Activated CD4-positive, CD25-positive, alpha-beta regulatory T cell (primary cell): ENCODE measurements at places on chromosomes 4 and X.

GRCh38 chr4:31687717-31688342 lies 967.7 kb downstream of the PCDH7 start:
- DNase-seq = no peak

GRCh38 chr4:140342620-140343019 lies 30.8 kb upstream of the SCOC start:
- DNase-seq = no peak

- no peak for DNase-seq
These were observed 45.3 kb upstream of the BDH2 start for GRCh38 chr4:103144926-103145325.

DNA sequence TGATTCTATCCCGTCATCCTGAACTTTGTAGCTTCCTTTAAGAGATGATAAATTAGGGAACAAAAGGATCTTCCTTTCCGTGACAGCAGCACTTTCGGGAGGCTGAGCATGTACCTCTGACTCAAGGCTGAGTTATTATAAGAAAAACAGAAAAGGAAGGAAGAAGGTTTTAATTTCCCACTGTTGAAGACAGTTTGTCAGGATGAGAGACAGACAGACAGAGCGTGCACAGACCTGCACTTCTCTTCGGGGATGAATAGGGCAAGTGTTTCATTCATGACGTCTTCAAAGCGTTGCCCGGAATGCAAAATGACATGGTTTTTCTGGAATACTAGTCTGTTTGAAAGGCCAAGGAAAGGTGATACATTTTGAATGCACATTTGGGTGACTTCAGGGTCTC lies 405.3 kb upstream of the FAT1 start:
- DNase-seq = no peak

GRCh38 chr4:16916031-16916430 lies 17.6 kb upstream of the LDB2 start:
- no peak for DNase-seq

DNA sequence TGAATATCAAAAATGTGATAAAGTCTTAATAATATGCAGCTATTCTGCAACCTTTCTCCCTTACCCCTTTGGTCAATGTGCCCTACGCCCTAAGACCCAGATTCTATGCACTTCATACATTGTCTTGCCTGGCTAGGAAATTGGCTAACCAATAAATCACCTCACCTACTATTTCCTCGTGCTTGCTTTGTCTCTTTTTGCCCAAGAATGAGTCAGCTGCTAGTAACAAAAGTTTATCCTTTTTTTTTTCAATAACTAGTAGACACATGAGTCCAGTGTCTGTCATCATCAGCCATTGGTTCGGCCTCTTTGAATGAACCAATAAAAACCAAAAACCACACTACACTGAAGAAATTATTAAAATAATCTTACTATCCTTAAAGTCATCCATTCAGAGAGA lies 387.1 kb downstream of the PPP3CA start:
- DNase-seq = no peak

DNA sequence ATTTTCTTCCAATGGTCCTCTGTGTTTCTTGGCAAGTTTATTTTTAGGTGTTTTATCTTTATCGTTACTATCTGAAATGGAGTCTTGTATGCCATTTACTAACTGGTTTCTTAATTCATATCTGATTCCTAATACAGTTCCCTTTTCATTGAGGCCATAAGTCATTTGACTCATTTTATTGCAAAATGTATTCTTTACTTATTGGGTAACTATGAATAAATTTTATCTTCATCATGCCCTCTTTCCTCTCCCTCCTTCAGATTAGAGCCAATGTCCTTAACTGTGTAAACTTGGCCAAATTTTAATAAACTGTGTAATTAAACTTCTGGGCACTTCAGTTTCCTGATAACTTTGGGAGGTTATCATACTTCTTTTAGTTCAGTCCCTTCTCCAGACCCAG lies 19.3 kb upstream of the MSMO1 start:
- no peak for DNase-seq

DNA sequence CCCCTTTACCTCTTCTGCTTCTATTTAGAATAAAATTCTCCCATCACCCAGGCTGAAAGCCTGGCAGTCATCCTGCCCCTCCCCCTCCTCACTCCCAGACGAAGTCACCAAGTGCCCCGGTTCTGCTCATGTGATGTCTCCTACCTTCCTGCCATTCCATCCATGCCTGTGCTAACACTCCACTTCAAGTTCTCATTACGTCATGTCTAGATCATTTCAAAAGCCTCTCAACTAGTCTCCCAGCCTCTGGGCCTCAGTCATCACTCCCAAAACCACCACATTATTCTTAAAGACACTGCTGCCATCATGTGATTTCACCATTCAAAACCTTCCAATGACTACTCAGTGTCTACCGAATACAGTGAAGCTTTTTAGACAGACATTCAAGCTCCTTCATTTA lies 17.2 kb upstream of the HOPX start:
- DNase-seq = no peak

DNA sequence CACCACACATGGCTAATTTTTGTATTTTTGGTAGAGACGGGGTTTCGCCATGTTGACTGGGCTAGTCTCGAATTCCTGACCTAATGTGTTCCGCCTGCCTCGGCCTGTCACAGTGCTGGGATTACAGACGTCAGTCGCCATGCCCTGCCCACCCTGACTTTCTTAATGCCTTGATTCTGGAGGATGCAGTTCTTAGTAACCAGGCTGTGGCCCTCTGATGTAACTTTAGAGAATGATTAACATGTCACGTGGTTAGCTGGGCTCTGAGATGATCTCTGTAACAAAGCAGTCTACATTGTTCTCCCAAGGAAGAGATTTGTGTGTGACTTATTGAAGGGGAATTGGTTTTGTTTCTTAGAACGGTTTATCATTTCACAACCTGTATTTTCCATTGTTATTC lies 30.6 kb downstream of the ANK2 start:
- DNase-seq = no peak

GRCh38 chrX:38151441-38151840 lies 69.2 kb downstream of the SRPX start:
- DNase-seq = no peak

DNA sequence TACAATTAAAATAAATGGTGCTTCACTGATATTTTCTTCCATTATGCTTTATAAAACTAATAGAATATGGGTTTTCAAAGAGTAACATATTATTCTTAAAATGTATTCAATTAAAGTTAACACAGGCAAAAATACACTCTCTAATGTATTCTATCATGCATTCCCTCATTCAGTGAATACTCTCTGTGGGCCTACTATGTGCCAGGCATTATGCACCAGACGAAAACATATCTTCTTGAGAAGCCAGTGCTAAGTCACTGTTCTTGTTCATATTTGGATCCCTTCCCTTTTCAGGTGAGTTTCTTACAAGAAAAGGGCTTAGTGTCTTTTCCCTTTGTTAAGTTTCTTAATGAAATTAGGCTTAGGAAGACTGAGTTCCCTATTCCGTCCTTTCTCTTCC lies 58.1 kb downstream of the NAF1 start:
- no peak for DNase-seq

DNA sequence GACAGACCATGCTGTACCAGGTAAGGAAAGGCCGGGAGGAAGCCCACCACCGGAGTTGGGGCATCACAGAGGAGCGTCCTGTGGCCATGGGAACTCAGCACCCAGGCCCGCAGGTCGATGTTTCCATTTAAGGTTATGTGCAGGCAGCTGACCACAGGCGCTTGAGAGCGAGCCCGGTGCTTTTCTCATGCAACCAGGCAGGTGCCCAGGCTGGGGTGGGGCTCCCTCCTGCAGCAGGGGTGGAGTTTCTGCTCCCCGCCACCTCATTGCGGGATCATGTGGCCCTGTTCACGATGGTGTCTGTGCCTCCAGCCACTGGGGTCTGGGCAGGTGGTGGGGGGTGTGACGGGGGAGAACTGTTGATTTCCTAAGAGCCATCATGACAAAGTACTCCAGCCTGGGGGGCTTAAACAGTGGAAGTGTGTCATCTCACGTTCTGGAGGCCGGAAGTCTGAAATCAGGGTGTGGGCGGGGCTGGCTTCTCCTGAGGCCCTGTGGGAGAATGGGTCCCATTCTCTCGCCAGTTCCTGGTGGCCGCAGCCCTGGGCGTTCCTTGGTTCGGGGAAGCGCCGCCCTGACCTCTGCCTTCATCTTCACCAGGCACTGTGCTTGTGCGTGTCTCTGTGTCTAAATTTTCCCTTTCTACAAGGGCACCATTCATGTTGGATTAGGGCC lies 60.9 kb downstream of the CPZ start:
- DNase-seq = no peak

- no peak for DNase-seq
These were observed 38.8 kb upstream of the MAD2L1 start for GRCh38 chr4:120105472-120105871.

DNA sequence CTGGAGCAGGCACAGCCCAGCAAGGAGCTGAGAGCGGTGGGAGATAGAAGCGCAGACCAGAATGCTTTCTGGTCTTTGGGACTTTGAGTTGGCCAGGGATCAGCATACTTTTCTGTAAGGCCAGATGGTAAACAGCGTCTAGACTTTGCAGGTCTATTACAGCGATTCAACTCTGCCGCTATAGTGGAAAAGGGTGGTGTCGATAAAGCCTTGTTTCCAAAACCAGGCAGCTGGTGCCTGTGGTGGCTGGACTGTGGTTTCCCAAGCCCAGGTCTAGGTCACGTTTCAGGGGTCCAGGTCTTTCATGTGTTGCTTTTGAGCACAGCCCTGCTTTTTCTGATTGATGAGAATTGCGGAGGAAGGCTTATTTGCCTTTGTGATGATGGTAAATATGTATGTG lies 40.1 kb downstream of the HTT-AS start:
- DNase-seq = no peak

GRCh38 chr4:151652841-151653547 lies 107.8 kb downstream of the GATB start:
- no peak for DNase-seq

DNA sequence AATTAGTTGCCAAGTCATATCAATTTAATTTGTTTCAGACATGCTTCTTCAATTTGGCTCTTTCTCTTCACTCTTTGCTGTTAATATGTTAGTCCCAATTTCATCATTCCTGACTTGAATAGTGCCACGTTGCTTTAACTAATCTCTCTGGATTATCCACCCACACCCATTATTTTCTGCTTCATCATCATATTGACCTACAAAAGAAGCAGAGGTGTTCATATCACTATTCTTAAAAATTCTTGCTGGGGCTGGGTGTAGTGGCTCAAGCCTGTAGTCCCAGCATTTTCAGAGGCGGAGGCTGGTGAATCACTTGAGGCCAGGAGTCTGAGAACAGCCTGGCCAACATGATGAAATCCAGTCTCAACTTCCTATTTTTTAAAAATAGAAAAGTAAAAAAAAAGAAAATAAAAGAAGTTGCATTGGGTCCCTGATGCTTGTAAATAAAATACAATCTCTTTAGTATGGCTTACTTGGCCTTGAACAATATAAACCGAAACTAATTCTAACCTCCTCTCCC lies 65.7 kb upstream of the KCNIP4 start:
- DNase-seq = no peak

DNA sequence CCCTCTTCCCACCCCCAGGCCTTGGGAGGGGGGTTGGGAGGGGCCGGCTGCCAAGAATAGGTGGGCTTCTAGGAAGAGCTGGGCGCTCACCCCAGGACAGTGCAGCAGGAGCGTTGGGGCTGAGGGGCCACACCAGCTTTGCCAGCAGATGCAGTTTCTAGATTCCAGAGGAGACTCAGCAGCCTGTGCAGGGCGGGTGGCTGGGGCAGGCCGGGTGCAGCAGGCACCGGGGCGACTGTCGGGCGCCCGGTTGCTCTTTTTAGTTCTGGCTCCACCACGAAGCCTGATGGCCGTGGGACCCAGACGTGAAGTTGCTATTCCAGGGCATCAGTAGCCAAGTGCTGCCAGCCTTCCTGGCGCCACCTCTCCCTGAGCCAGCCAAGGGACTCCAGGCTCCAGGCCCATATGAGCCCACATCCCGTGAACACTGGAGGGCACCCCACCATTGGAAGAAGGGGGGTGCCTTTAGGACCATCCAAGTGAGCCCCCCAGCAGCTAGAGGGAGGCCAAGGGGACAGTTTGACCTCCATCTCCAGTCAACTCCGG lies 5.8 kb downstream of the SSR4 start:
- DNase-seq = no peak

GRCh38 chr4:184281231-184282139 lies 63.8 kb upstream of the ENPP6 start:
- DNase-seq = no peak

DNA sequence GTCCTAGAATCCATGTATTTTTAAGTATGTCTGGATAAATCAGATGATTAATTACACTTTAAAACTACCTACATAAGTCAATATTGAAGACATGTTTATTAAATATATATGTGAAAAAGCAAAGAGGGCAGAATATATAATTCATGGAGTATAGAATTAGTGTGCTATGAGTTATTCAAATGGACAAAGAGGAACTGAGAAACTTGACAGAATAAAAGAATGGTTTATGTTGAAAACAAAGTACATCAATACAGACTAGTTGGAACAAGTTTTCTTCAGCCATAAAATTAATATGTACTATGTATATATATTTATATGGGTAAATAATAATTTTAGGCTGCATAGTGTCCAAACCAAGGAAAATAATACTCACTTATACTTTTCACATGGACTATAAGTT lies 173.5 kb downstream of the NPFFR2 start:
- DNase-seq = no peak

GRCh38 chr4:123889507-123889906 lies 492.9 kb downstream of the SPRY1 start:
- DNase-seq = no peak

GRCh38 chr4:168304744-168305459 lies 13.7 kb downstream of the DDX60 start:
- DNase-seq = no peak

- no peak for DNase-seq
These were observed 220.1 kb downstream of the RAB28 start for GRCh38 chr4:13263967-13264525.

- DNase-seq = no peak
These were observed 5.8 kb downstream of the GTPBP6 start for GRCh38 chrX:312621-313331.

- DNase-seq = no peak
These were observed 52.8 kb upstream of the CBR4 start for GRCh38 chr4:169062897-169063244.

DNA sequence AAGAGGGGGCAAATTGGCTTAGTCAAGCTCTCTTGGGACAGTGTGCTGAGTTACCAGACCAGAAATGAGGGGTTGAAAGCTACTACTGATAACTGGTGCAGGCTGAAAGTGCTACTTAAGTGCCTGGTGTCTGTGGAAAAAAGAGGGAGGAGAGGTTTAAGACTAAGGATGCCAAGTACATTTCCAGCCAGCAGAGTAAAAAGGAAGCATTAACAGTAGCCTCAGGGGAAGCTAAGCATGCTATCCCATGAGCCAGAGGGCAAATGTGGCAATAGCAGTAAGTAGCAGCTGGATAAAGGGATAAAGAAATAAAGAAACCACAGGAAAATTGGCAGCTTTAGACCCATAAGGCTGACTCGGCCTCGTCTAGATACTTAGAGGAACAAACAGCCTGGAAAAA lies 196.3 kb upstream of the MAB21L2 start:
- DNase-seq = no peak

- no peak for DNase-seq
These were observed 44.6 kb upstream of the SLITRK2 start for GRCh38 chrX:145773006-145773405.

- DNase-seq = no peak
These were observed 55.1 kb downstream of the UGT8 start for GRCh38 chr4:114653675-114654074.

GRCh38 chr4:95660719-95661118 lies 111.9 kb upstream of the UNC5C start:
- DNase-seq = no peak
